ENCODE measurements at places on chromosomes 13 and 19. TPM values are rescaled to one million over a fixed set of nuclear protein-coding genes. Genes with fewer than 3 reads are reported as not detected.

The GIPC1 gene
- 137 TPM for total RNA-seq

The ALKBH7 gene
- total RNA-seq, result 27.5 TPM

The KANK2 gene
- 125 TPM for total RNA-seq

The HSH2D gene
- not detected for total RNA-seq

The STOML3 gene
- not detected for total RNA-seq

The ZNF628 gene
- total RNA-seq, result 0.81 TPM

The PRRG2 gene
- total RNA-seq, result 3.7 TPM

The GARIN5A gene
- not detected for total RNA-seq

The INSL3 gene
- not detected for total RNA-seq

The IFI30 gene
- 5.7 TPM for total RNA-seq

The C19orf33 gene
- 34.5 TPM for total RNA-seq

The ZNF8 gene
- total RNA-seq, result 2.6 TPM

The PPM1N gene
- total RNA-seq, result 0.63 TPM

The ATP1A3 gene
- under 0.01 TPM for total RNA-seq

The COMMD6 gene
- total RNA-seq, result 22.3 TPM

The IGSF23 gene
- total RNA-seq, result 0.38 TPM

The PODNL1 gene
- total RNA-seq, result 0.13 TPM

The METTL21C gene
- total RNA-seq, result not detected

The GRIN2D gene
- 0.32 TPM for total RNA-seq

The TEKTIP1 gene
- total RNA-seq, result not detected

The EDNRB gene
- total RNA-seq, result 37.7 TPM

The WTIP gene
- 24.1 TPM for total RNA-seq

The AMH gene
- 2.3 TPM for total RNA-seq

The PRKCSH gene
- total RNA-seq, result 189 TPM

The SLC6A16 gene
- under 0.01 TPM for total RNA-seq

The CYP4F12 gene
- total RNA-seq, result not detected

Data from bladder microvascular endothelial cell (primary cell).